ENCODE measurements at places on chromosomes 2 and 18. TPM values are rescaled to one million over a fixed set of nuclear protein-coding genes. Genes with fewer than 3 reads are reported as not detected.

- DNase-seq, result no peak
Observed at GRCh38 chr2:169895294-169895985, 68.2 kb downstream of the UBR3 start.

GRCh38 chr2:165575044-165575615, 105.6 kb downstream of the CSRNP3 start:
- no peak for DNase-seq

- DNase-seq, result no peak
Observed at GRCh38 chr18:58313491-58314032, 269.5 kb downstream of the NEDD4L start.

GRCh38 chr2:120787111-120787821, 51.6 kb downstream of the GLI2 start:
- no peak for DNase-seq

- DNase-seq, result no peak
Observed at GRCh38 chr2:39018638-39019037, 102.2 kb downstream of the SOS1 start.

GRCh38 chr2:19963386-19963785, 26.5 kb downstream of the WDR35 start:
- DNase-seq, result no peak

NGEF gene
- polyA plus RNA-seq, result 2.8 TPM

CEP192 gene
- 19.6 TPM for polyA plus RNA-seq

ABCG8 gene
- polyA plus RNA-seq, result 0.04 TPM

IL36A gene
- not detected for polyA plus RNA-seq
